ENCODE measurements at places on chromosomes 4 and X.

DNA sequence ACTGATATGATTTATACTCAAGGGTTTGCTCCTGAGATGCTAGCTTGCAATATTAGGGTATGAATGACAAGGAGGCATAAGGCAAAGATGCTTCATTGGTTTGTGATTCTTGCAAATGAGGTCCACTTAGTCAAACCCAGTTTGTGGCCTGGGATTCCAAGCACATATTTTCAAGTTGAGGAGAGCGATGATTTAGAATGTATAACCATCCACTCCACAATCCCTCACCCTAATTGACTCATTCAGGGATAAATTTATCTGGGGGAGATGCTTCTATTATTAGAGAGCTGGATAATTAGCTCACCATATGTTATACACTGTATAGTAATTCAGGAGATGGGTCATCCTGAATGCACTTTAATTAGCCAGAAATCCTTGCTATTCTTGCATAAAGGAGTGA, 118.3 kb upstream of the PUDP start:
- no peak for DNase-seq

DNA sequence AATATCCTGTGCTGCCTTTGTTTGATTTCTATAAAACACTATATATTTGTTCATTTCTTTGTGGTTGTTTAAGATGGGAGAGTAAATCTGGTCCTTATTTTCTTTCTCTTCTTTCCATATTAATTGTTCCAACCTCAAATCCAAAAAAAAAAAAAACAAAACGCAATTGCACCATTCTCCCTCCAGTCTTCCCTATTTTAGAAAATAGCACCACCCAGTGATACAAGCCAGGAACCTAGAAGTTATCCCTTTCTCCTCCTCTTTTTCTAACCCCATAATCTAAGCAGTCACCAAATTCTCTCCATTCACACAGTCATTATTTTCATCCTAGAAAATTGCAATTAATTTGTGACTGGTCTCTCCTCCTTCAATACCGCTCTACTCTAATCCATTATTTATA, 107.8 kb downstream of the GABRA3 start:
- DNase-seq = no peak

DNA sequence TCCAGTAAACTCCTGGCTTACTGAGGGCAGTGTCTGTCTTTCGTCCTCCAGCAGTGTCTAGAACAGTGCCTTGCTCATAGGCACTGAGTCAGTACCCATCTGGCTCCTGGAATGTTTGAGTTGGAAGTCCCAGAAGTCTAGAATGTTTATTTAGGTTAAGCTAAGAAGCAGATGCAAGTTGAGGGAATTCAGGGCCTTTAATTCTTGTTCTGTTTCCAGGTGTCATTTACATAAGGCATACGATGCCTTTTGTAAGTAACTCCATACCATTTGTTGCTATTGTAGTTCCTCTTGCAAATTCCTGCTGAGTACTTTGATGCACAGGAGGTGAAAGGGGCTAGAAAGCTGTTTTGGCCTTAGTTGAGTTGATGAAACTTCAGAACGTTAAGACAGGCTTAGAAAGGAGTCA, 22.2 kb downstream of the ARHGAP10 start:
- no peak for DNase-seq

DNA sequence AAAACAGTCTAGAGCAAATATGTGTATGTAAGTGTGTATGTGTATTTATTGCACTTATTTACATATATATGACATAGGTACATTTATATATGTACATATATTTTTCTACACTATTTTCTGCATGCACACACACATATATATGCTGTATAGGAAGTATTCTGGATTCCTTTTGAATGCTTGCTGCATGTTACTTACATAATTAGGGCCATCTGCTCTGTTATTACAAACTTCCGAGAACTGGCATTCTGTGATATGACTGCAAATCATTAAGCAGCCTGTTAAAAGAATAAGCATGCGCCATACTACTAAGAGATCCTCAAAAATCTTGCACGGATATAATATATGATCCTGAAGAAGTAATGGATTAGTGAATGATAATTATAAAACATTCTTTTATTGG, 1157.6 kb upstream of the TENM3 start:
- DNase-seq = no peak

DNA sequence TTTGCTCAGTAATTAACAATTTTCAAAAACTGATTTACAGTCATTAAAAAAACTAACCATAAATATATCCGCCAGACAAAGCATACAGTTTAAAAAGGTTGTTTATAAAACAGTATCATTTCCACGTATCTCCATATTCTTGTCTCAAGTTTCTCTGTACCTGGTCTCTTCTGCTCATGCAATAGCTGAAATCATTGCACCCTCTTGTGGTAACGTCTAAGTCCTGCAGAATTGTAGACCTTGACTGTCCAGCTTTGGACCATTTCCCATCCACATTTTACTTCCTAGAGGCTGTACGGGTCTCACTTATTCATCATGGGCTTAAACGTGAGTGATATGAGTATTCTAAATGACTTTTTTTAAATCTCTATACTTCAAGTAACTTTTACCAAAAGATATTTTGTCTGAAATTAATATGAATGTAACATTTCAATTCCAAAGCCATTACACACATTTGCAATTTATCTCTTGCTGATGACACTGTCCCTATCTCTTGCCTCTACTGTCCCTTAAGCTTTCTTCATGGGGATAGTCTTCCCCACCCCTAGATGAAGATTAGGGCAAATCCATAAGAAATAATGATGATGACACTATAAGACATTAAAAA, 118.5 kb downstream of the BTC start:
- DNase-seq = no peak

GRCh38 chr4:39133623-39134022, 48.7 kb upstream of the WDR19 start:
- DNase-seq = no peak

DNA sequence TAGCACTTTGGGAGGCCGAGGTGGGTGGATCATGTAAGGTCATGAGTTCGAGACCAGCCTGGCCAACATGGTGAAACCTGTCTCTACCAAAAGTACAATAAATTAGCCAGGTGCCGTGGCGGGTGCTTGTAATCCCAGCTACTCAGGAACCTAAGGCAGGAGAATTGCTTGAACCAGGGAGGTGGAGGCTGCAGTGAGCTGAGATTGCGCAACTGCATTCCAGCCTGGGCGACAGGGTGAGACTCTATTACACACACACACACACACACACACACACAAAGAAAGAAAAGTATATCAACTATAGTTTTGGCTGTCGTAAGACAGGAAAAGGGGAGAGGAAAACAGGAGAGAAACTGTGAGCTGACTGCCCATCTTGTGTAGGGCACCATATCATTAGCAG, 171.7 kb downstream of the ADAMTS3 start:
- DNase-seq = no peak

DNA sequence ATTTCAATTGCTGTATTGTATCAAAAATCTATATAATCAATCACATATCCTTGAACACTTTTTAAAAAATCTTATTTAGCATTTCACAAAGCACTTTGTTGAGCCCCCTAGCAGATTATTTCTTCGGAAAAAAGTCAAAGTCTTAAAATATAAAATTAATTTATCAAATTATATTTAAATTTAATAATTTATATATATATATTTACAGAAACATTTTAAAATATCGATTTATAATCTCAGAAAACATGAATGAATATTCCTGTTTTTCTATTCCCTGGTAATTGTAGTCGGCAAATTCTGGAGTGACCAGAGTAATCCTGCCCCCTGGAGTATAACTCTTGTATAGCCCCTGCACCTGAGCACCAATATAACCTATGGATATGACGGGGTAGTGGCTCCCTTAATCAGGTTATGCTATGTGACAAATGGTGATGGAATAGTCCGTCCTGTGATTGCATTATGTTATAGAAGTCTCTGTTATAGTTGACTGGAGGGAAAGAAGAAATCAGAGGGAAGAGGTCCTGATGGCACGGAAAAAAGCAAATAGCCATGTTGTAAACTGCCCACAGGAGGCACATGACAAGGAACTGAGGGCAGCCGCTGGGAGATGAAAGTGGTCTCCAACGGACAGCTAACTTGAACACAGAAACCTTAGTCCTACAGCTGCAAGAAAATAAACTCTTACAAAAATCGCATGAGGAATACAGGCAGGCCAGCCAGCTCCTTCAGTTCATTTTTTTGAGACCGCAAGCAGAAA, 1092.3 kb downstream of the ARAP2 start:
- DNase-seq = no peak

- no peak for DNase-seq
Measured at GRCh38 chr4:14384824-14385223, 617.5 kb upstream of the CPEB2 start.

DNA sequence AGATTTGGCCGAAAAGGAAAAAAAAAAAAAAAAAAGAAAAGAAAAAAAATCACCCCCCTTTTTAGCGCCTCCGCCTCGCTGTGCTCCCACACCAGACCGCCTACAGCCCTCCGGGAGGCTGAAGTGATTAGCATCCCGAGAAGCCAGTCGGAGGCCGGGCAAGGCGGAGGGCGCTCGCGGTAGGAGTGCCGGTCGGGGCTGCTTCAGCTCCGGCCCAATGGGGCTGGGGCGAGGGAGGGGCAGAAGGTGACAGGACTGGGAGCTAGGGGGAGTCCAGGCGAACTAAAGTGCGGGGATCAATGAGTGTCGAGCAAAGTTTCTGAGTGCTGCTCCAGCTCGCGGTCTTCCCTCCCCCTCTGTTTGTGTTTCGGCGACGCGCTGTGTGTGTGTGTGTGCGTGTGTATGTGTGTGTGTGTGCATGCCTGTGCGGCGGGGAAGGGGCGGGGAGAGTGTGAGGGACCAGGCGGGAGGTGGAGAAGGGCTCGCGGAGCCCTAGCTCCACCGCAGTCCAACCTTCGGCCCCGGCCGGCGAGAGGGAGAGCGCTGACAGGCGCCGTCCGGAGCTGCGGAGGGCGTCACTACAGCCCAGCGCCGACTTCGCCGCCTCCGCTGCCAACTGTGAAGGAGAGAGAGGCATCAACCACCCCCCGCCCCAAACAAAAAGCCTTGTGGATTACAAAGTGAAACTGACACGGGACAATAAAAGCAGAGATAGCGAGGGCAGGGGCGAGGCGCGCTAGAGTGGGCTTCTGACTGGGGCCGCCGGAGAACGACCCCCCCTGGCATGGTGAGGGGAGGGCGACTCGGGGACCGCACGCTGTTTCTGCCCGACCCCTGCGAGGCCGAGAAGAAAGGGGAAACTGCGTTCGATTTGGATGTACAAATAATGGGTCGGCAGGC, at the start of gene FAT4:
Gene FAT4 (plus strand): TSS at position 280 of the 900 bp plus-strand sequence. CDS start 1,457 bp downstream, outside the sequence.
- peak; percentile 81 for DNase-seq

DNA sequence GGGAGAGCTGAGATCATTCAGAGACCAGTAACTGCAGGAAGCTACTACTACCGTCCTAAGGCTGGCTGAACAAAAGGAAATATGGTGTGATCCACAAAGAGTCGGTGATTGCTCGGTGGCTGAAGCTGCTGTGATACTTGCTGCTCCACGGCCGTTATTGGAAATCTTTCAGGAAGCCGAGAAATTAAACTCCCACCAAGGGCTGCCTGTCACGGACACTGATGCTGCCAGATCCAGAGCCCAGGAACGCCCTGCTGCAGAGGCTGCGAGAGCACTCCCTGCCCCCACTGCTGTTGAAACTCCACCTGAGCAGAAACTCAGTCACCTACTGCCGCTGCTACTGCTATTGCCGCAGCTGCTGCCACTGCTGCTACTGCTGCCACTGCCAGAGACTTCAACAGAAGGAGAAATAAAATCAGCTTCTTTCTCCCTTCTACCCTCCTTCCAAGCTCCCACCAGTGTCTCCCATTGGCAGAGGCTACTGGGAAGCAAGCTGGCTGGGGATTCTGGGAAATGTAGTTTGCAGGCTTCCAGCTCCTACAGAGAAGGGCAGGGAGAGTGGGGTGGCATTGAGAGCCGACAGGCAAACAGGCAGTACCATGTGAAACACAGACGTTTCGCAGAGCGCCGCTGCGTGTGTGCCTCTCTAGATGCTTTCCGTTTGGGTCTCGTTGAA, 126.0 kb upstream of the ENPP6 start:
- DNase-seq = peak; percentile 87

- DNase-seq = no peak
Measured at GRCh38 chr4:173511787-173512361, 18.2 kb downstream of the HAND2 start.

GRCh38 chr4:85808864-85809263, 333.9 kb downstream of the ARHGAP24 start:
- DNase-seq = no peak

DNA sequence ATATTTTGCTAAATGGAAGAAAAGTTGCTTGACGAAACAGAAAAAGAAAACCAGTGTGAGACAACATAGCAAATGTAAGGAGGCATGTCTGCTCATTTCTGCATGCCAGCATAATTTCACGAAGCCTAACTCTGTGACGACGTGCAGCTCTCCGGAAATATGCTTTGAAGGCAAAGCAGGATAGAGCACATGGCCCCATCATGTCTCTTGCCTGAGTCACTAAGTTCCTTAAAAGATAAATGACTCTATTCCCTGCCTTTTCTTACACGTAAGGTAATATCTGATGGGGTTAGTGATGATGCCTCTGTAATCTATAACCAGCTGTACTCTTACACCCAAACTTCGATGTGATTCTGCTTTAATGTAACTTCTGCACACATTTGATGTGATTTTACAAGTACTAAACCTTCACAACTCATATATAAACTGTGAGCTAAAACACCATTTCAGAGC, 64.5 kb downstream of the ANXA3 start:
- no peak for DNase-seq

- no peak for DNase-seq
Measured at GRCh38 chr4:93384887-93385286, 443.7 kb upstream of the ATOH1 start.

- no peak for DNase-seq
Measured at GRCh38 chr4:126890994-126891393, 741.8 kb upstream of the INTU start.

DNA sequence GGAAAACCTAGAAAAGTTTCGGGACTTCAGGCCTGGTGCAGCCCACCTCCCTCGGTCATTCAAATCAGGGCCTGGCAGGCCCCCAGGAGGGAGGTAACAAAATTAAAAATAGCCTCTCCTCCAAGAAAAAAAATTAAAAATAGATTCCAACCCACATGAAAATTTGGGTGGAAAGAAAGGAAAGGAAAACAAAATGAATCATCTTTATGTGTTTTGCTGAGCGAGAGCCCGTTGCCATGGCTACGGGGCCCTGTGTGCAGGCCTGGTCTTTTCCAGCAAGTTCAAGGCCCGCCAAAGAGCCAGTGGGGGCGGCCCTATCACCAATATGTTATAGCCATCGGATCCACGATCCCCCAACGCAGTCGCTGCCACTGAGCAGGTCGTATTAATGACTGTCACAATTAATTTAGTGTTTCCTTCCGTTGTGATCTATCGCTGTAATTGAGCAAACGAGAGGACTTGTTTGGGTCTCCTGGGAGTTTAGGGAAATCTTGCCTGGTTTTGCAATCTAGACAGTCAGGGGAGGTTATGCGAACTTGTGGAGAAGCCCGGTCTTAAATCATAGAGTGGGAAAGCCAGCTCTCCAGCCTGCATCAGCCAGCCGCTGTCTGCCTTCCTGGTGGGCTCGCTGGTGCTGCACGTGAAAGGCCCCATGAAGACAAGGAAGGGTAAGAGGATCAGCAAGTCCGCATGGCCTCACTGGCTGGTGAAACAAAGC, 452.4 kb downstream of the BCOR start:
- DNase-seq = no peak

DNA sequence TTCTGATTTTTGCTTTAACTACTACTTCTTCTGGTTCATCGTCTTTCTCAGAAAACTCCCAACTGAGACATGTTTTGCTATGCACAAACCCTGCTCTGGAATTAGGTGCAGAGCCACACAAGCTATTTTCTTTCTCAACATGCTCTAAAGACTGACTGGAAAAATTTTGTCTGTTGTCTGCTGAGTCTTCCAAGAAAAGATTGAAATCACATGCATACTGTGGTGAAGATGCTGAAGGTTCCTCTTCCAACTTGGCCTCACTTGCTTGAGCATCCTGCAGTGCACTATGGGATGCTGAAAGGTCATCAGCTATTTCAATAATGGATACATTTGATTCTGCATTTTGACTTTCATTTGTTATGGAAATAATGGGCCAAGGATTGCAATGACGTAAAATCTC, 24.1 kb downstream of the PIN4 start:
- no peak for DNase-seq
